Hematopoietic multipotent progenitor cell treated with erythropoietin and hydrocortisone succinate and interleukin-3 and kit ligand, for 6 days (in vitro differentiated cells): ENCODE measurements at places on chromosomes 5 and 9.

DNA sequence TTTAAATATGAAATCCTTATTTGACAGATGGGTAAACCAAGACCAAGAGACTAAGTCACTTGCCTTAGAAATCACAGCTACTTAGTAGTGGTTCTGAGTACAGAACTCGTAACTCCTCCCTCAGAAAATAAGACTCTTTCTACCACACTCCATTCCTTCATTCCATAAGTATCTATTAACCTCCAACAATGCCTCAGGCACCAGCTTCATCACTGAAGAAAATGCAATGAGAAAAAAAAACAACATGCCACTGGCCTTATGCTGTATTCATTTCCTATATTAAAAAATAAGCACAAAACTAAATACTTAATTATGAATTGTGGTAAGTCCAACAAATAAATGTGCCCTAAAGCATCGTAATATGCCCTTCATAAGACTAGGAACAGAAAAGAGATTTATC is 13.5 kb upstream of the FREM1 start:
- DNase-seq, result no peak

DNA sequence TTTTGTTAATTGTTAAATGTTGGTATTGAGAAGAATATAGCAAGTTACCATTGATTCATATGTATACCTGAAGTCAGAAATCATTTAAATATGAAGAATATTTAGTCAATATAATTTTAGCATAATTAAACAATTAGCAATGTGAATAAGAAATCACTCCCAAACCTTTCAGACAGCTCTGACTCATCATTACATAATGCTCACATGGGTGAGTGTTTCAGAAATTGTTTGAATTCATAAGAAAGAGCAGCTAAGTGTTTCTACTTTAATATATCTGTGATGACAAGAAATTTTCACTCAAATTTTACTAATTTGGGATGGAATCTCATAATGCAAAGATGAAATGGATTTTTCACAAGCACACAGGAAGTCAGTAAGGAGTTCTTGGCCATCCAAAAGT is 42.0 kb upstream of the CDC42SE2 start:
- no peak for DNase-seq

DNA sequence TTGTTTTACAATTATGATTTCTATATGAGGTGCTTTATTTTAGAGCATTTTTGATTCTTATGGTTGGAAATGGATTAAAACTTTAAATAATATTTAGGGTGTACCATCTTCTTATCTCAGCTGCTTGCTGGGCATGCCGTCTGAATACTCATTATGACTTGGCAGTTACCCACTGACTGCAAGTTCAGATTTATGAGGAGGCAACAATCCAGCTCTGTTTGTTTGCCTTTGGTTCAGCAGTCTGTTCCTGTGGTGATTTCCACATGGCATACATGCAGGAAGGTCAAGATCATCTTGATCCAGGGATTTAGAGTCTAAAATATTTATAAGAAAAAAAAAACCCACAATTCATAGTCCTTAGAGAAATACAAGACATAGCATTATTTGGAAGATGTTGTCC is 1254.5 kb upstream of the NUDT12 start:
- no peak for DNase-seq

GRCh38 chr5:92939428-92939827 is 641.6 kb downstream of the NR2F1-AS1 start:
- DNase-seq, result no peak

DNA sequence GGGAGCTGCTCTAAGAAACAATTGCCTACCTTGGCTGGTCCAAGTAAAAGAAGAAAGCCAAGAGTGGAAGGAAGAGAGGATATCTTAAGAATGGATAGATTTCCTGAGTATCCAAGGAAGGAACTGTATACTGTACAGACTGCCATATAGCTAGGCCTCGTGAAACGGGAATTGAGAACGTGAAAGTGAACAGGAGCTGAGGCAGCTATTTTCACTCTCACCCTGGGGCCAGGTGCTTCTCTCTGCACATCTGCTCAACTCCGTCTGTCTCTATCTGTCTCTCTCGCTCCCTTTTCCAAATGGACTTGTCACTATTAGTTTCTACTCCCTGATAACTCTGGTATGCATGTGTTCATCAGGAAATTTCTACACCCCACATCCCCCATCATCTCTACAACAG is 35.9 kb upstream of the TESK1 start:
- DNase-seq, result no peak

DNA sequence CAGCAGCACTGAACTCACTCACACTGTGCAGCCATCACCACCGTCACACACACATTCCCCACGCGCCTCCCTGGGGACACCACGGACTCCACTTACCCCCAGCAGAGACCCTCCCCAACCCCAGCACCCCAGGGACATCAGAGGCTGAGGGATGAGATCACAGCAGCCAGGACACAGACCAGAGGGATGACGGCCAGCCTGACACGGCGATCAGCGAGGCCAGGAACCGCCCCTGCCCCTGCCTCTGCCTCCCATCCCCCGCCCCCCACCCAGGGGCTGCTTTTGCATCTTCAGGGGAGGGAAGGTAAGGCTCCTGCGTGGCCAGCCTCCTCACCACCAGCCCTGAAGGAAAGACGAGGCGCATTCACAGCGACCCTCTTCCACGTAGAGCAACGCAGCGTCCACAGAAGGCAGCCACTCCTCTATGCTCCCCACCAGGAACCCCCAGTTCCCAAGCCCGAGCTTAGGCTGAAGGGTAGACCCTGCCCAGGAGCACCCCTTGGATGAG is 104.5 kb downstream of the VAV2 start:
- no peak for DNase-seq

GRCh38 chr5:4584982-4585381 is 555.1 kb upstream of the ADAMTS16 start:
- DNase-seq, result no peak

DNA sequence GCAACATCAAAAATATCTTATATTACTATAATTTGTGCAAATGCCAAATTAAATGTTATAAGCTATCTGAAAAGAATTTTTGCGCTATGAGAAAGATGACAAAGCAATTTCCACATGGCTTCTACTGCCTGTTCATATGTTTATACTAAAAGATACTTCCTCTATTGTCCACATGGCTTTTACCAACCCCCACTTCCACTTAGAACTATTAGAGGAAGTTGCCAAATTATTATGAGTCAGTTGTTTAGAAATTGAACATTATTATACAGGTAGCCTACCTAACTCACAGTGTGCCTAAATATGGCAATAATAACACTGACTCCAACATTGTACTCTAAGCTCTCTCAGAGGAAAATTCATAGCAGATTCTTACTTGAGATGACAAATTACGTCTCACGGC is 37.6 kb upstream of the SLC27A6 start:
- peak; percentile 87 for DNase-seq

DNA sequence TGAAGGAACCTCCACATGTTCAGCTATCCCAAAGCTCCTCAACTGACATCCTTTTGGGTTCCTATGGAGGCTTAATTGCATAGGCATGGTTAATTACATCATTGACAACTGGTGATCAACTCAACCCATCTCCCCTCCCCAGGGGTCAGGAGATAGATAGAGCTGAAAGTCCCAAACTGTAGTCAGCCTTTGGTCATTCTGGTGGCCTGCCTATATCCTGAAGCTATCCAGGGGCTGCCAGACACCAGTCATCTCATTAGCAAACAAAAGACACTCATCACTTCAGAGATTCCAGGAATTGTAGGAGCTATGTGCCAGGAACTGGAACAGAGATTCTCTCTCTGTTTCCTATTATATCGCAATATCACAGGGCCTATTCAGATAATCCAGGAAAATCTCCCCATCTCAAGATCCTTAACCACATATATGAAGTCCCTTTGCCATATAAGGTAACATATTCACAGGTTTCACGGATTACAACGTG is 646.5 kb upstream of the GRAMD2B start:
- no peak for DNase-seq

- peak; percentile 55 for DNase-seq
These were observed 17.1 kb downstream of the RFX3 start for GRCh38 chr9:3508521-3509291.

DNA sequence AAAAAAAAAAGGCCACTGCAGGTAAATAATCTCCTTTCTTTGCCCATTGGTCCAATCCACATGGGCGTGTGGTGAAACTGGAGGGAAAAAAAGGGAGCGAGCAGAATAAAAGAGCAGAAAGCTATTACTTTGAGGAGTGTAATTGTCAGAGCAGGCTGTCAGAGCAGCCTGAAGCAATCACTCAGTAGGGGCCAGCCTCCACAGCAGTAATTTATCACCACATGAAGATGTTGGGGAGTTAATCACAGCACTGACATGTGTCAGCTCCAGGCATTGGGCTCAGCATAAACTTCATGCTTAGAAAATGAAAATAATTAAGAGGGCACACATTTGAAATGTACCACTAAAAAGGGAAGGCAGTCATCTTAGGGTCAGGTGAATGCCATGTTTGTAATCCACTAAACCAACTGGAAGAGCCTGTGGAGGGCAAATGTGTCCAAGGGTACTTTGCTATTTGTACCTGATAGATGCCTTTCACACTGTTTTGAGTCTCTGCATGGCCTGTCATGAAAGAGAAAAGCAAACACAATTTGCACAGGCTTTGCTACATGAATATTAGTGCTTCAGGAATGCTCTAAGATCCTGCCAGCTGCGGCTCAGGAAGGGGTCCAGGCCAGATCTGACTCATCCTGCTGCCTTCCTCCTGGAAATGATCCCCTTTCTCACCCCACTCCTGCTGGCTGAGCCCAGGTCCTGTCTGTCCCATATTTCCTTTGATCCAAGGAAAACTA is 2.9 kb upstream of the PTGER4 start:
- DNase-seq, result no peak

DNA sequence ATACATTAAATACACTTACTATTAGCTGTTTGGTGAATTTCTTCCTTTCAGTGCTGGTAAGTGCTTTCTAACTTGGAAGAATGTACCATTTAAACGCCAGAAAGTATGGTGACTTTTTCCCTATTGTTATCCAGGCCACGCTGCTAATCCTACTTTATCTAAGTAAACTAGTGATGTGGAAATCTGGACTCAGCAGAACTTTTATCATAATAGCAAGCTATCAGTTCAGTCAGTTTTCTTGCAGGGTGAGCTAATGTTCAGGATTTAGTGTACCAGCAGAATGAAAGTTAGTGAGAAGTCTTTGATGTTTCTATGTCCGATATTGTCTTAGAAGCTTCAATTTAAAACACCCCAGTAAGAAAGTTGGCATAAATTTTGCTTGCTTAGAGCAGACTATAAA is 72.2 kb downstream of the HSD17B4 start:
- no peak for DNase-seq

GRCh38 chr9:131447148-131447547 is 53.3 kb downstream of the PRRC2B start:
- DNase-seq, result no peak

GRCh38 chr5:21791304-21791703 is 1061.8 kb downstream of the CDH12 start:
- DNase-seq, result no peak

- no peak for DNase-seq
These were observed 60.4 kb upstream of the CKMT2 start for GRCh38 chr5:81172710-81173109.

GRCh38 chr9:134364391-134365114 is 38.3 kb downstream of the RXRA start:
- no peak for DNase-seq

- no peak for DNase-seq
These were observed 20.3 kb downstream of the GLT6D1 start for GRCh38 chr9:135618866-135619598.

GRCh38 chr9:101139082-101139481 is 110.6 kb downstream of the PLPPR1 start:
- DNase-seq, result no peak

DNA sequence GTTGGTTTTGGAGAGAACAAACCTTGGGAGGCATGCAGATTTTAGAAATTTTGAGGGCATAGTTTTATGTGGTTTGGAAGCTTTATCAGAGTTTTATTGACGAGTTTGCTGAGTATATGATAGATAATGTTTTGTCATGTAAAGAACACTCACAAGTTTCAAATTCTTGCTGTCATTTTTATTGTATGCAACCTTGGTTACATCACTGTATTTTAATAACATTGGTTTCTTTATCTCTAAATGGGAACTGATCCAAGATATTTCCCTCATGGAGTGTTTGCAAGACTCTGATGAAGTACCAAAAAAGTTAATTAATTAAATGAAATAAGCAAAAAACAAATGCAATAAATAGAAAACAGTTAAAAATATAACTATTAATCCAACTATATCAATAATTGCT is 170.3 kb downstream of the SMC2 start:
- no peak for DNase-seq

GRCh38 chr5:10335711-10336470 is 17.6 kb upstream of the MARCHF6 start:
- no peak for DNase-seq

GRCh38 chr9:115730845-115731244 is 422.7 kb upstream of the PAPPA start:
- DNase-seq, result no peak

DNA sequence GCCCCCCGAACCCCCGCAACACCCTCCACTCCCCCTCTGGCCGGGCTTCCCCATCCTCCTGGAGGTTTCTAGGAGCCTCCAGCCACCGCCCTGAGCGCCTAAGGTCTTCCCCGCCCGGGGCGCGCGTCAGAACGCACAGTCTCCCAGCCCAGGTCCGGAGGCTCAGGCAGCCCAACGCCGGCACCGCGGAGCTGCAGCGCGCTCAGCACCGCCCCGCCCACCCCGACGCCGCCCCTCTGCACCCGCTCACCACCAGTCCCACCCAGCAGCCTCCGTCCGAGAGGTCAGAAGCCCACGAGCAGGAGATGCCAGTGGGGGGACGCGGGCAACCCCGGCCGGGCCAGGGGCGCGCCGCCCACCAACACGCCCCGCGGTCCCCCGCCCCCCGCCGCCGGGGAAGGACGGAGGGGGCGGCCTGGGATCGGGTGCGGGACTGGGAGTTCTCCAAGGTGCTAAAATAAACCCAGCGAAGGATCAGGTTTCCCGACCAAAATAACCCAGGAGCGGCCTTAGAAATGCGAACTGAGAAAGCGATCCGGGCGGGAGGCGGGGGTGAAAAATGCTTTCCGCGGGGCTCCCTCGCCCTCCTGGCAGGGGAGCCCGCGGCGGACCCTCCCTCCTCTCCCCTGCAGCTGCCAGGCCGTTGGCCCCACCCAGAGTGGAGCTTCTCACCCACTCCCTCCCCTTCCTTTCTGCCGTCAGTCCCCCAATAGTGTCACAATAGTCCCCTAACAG is 6.5 kb upstream of the FAM78A start:
- DNase-seq, result peak; percentile 62

- DNase-seq, result peak; percentile 90
These were observed at the start of gene IL11RA for GRCh38 chr9:34651876-34652601. Gene IL11RA (plus strand): TSS chr9:34652185. CDS start chr9:34655218, 3,033 bp downstream.

- no peak for DNase-seq
These were observed 38.0 kb downstream of the GADD45G start for GRCh38 chr9:89642789-89643188.

DNA sequence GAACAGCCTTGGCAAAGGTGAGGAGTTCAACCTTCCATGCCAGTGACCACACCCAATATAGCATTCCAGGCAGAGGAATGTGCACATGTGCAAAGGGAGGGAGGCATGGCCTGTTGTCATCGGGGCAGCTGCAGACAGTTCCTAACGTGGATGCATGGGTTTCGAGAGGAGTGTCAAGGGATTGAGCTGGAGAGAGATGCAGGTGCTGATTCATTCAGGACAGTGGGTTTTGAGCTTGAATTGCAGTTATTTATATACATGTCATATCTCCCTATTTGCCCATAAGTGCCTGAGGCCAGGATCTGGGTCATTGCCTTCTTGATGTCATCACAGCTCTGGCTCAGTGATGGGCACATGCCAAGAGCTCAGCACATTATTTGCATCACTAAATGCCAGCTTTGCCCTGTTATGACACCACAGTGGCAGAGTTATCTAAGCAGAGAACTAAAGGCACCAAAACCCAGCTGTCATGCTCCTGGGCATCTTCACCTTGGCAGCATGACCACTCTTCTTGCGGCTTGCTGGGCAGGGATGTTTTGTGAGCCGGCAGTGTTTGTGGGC is 278.0 kb downstream of the NTRK2 start:
- no peak for DNase-seq
